ENCODE measurements at places on chromosomes 12 and 14. TPM values are rescaled to one million over a fixed set of nuclear protein-coding genes. Genes with fewer than 3 reads are reported as not detected.

The GALNT4 gene
- 3.3 TPM for total RNA-seq

DNA sequence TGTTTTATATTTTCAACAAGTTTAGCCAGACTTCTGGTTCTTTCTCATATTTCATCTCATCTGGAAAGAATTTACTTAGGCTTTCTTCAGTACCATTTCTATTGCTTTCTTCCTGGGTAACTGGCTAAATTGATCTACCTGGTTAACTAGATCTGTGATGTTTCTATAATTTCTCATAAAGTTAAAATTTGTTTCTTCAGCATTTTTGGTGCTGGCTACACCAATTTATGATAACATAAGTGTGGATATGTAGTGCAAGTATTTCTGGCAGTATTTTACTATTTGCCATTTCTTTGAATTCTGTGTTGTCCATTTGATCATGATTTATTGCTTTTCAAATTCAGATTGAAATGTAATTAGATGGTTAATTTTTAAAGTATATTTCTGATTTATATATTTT, 25.9 kb downstream of the ARHGAP5 start:
- DNase-seq, result no peak

DNA sequence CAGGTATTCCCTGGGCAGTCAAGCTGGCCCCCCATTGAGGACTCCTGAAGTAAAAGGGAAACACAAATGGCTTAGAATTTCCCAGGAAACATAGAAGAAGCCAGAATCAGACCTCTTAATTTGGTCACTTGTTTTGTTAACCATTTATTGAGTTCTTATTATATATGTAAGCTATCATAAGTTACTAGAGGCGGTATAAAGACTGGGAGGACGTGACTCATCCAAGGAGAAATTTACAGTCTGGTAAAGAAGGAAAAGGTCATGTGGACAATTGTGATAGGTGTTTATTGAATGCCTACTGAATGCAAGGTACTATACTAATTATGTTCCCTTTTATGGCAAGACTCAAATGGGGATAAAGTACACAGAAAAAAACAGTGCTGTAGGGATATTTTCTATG, 146.7 kb downstream of the DYRK2 start:
- DNase-seq, result no peak

- DNase-seq, result no peak
These were observed 20.2 kb downstream of the CCDC38 start for GRCh38 chr12:95922231-95922630.

- DNase-seq, result no peak
These were observed 170.7 kb upstream of the GZMB start for GRCh38 chr14:24804552-24805212.

DNA sequence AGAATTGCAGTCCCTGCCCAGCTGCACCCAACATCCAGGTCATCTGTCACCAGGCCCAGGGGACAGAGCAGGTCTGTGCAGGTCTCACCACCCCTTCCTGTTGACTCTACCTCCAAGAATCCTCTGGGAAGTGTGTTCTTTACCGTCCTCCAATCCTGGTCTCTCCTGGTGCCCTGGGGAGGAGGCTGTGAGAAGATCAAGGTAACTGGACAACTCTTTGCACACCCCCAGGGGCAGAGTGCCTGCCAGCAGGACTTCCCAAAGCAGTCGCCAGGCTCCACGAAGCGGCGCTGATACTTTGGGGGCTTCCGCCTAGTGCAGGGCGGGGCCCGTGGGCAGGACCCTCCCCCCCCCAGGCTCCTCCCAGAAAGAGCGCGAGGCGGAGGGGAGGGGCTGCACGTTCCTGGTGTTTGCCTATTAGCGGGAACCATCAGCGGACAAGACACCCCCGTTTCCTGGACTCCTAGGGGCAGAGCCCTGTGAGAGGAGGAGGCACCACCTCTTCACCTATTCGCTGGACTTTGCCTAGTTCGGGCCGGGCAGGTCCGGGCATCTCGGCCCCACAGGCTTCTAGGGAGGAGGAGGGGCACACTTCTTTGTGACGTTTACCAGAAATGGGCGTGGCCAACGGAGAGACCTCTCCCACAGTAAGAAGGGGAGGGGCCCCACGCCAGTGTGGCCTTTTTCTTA, 918.0 kb downstream of the AACS start:
- no peak for DNase-seq

GRCh38 chr12:99111600-99111999, 466.5 kb downstream of the APAF1 start:
- DNase-seq, result peak; percentile 21

DNA sequence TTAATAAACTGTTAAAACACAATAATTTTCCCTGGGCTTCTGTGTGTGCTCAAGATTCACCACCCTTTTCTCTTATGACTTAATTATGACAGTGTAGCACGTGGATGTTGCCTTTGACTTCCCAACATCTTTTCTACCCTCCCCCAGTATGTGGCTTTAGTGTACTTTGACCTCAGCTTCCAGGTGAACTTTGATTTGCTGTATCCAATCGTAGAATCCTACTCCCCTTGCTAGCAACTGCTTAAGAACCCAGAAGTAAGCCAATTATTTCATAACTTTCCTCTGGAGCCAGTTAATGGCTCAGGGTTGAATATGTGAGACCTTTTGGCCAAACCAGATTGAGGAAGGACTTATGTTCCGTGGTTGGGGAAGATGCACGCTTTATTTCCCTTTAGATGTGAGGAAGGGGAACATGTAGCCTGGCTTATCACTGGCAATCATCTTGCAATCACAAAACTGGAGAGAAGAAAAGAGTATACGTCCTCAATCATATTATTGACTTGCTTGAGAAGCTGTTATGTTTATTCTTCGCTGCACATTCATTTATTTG, 259.6 kb upstream of the ATP2B1 start:
- DNase-seq, result no peak

Data from occipital lobe (tissue), 3 donors.